ENCODE measurements at places on chromosomes 7 and 10. TPM values are rescaled to one million over a fixed set of nuclear protein-coding genes. Genes with fewer than 3 reads are reported as not detected.
A peak's percentile ranks its signal among the peaks of the same experiment; 100 is the strongest.

- H3K27me3 ChIP-seq = no peaks in the 10 kb centered on the region
- DNase-seq = no peak
- no peak overlapping the region for H3K4me3 ChIP-seq
These were observed 62.5 kb downstream of the HIPK2 start for GRCh38 chr7:139715194-139715815.

Gene FFAR4
- total RNA-seq = 0.70 TPM

Gene TMEM229A
- total RNA-seq = 0.33 TPM

Gene ADAMTS14
- total RNA-seq = 0.29 TPM

DNA sequence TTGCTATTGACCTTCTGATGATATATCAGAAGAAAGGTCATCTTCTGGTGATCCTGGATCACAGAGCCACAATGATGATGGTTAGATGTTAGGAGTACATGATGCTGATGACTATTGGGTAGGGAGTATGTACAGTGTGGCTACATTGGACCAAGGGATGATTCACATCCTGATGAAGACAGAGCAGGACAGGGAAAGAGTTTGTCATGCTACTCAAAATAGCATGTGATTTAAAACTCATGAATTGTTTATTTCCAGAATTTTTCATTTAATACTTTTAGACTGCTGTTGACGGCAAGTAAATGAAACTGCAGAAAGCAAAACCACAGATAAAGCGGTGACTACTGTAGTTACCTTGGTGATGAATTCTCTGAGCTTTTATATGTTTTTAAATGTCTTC lies 397.3 kb downstream of the PPP1R3A start:
- H3K4me1 ChIP-seq = no peaks in the 10 kb centered on the region
- H3K27me3 ChIP-seq = no peaks in the 10 kb centered on the region
- H3K36me3 ChIP-seq = no peaks in the 10 kb centered on the region
- DNase-seq = no peak
- no peak overlapping the region for H3K4me3 ChIP-seq

DNA sequence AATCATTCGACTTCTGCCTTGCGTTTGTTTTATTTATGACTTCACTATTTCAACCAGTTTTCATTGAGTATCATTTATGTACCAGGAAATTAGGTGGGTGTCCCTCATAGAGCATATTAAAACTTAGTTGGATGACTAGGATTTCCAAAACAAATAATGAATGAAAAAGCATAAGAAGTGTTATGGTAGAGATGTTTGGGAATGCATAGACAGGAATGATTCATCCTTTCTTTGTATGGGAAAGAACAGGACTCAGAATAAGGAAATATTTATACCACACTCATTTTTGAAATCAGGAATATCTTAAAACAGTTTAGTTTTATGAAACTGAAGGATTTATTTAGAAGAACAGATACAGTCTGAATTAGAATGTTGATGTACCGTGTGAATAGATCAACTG lies 315.7 kb downstream of the EXOC4 start:
- no peak for DNase-seq
- H3K36me3 ChIP-seq = no peaks in the 10 kb centered on the region
- no peak overlapping the region for H3K27ac ChIP-seq
- H3K4me1 ChIP-seq = peaks cover 9% of the 10 kb centered on the region

Gene MPP7
- 11.8 TPM for total RNA-seq

Gene PNLIPRP1
- total RNA-seq = not detected

DNA sequence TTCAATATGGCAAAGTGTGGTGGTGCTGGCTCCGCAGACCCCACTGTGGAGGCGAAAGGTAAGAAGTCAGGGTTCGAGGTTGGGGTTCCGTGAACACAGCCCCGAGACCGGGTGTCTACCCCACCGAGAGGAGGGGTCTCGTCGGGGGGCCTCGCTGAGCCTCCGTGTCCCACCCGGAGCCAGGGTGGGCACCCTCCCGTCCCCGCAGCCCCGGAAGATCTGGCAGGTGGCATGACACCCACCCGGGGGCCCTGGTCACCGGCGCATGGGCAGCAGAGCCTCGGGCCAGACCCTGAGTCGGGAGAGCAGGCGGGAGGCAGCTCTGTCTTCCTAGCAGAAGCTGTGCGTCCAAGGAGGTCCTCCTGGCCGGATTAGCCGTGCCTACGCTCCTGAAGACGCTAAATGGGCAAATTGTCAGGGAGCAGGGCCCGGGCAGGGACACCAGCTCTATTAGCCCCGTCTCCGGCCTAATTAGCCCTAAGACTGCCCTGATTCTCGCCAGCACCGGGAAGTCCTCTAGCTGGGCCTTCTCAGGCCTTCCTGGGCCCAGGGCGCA lies 56.4 kb downstream of the UNCX start:
- no peak overlapping the region for H3K27ac ChIP-seq
- peaks cover 29% of the 10 kb centered on the region for H3K27me3 ChIP-seq
- no peaks in the 10 kb centered on the region for H3K36me3 ChIP-seq
- no peak for DNase-seq
- H3K4me1 ChIP-seq = peaks cover 12% of the 10 kb centered on the region
- peak overlapping the region; percentile 77 for H3K4me3 ChIP-seq

DNA sequence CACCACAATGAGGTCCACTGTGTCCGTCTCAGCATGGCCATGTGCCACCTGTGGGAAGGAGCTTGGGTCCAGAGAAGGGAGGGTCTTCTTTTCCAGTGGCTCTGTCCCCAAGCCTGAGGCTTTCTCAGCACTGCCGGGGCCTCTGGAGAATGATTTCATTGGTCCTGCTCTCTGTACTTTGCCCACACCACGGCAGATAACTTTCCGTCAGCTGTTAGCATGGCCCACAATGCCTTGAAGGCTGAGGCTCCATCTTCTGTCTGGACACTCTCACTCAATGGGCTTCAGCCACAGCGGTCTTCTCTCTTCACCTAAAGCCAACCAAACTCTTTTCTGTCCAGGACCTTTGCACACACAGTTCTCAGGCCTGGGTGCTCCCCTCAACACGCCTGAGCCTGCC lies 192.5 kb downstream of the CXCL12 start:
- no peak for DNase-seq
- H3K36me3 ChIP-seq = no peaks in the 10 kb centered on the region
- peaks cover 21% of the 10 kb centered on the region for H3K4me1 ChIP-seq
- no peak overlapping the region for H3K4me3 ChIP-seq
- H3K27me3 ChIP-seq = no peaks in the 10 kb centered on the region

DNA sequence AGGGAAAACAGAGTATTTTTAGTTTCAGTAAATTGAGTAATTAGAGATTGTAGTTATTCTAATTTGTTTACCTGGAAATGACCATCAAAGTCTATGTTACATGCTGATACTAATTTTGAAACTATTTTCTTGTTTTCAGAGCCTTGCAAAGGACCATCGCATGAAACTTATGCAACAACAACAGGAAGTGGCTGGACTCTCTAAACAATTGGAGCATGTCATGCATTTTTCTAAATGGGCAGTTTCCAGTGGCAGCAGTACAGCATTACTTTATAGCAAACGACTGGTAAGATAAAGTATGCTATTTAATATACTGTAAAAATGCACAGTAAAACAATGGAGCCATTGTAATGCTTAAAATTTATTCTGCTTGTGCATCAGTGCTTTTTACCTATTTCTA lies 78.5 kb downstream of the TRIM24 start:
- H3K27ac ChIP-seq = no peak overlapping the region
- DNase-seq = no peak
- H3K4me1 ChIP-seq = no peaks in the 10 kb centered on the region
- peaks cover 75% of the 10 kb centered on the region for H3K36me3 ChIP-seq
- H3K27me3 ChIP-seq = no peaks in the 10 kb centered on the region

Gene TEX47
- total RNA-seq = not detected

Measured in type B pancreatic cell (in vitro differentiated cells).